ENCODE measurements at places on chromosomes 1 and 21.

DNA sequence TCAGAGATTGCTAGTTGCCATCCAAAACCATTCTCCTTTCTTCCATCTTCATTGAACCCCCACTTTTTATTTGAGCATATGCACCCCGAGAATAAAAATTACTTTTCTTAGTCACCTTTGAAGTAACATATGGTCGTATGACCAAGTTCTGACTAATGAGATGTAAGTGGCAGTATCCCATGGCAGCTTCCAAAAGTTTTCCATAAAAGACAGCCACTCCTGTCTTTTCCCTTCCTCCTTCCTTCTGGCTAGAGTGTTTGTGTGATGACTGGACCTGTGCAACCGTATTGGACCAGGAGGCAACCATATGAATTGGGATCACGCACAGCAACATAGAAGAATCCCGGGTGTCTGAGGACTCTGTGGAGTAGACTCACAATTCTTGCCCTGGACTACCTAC is 41.1 kb upstream of the CCSAP start:
- no peak for DNase-seq

GRCh38 chr1:41812051-41812450 is 106.7 kb downstream of the HIVEP3 start:
- peak; percentile 80 for DNase-seq

- no peak for DNase-seq
Measured at GRCh38 chr1:29521811-29522580, 285.7 kb downstream of the PTPRU start.

GRCh38 chr1:114502080-114502479 is 8.9 kb downstream of the TRIM33 start:
- DNase-seq: no peak

GRCh38 chr1:166089804-166090203 is 77.0 kb downstream of the FAM78B start:
- DNase-seq: no peak

DNA sequence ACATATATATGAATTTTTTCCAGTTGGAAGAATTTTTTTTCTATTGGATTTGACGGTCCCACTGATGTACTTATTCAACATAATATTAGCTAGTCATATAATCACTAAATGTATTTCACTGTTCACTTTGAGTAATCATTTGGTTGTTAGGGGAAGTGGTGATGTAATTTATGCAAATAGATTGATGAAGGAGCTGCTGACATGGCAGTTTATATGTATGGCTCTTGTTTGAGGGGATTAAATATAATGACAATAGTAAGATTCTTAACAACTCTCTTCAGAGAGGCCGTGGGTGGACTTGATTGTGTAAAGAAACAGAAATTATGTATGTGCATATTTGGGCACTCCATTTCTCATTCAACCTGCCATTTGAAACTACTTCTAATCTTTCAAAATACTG is 653.6 kb upstream of the ADGRL4 start:
- DNase-seq: no peak

DNA sequence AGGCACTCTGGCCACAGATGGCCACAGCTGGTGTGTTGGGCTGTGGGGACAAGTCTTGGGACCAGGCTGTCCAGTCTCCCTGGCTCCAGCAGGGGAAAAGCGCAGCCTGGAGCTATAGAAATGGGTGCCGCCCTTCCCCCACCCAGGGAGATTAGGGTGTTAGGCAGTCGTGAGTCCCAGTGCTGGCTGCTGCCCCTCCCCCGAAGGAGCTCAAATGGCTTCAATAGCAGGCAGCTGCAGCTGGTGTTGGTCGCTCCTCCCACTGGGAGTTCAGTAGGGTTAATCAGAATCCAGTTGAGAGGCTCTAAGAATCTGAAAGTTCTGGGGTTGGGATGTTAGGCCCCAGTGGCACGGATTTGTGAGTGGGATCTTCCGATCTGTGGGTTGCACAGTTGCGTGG is 595.6 kb upstream of the PKN2 start:
- no peak for DNase-seq

- peak; percentile 79 for DNase-seq
Measured at GRCh38 chr1:32953495-32953894, 11.1 kb downstream of the RNF19B start.

GRCh38 chr1:56825436-56825835 is 6.2 kb upstream of the FYB2 start:
- DNase-seq: no peak

DNA sequence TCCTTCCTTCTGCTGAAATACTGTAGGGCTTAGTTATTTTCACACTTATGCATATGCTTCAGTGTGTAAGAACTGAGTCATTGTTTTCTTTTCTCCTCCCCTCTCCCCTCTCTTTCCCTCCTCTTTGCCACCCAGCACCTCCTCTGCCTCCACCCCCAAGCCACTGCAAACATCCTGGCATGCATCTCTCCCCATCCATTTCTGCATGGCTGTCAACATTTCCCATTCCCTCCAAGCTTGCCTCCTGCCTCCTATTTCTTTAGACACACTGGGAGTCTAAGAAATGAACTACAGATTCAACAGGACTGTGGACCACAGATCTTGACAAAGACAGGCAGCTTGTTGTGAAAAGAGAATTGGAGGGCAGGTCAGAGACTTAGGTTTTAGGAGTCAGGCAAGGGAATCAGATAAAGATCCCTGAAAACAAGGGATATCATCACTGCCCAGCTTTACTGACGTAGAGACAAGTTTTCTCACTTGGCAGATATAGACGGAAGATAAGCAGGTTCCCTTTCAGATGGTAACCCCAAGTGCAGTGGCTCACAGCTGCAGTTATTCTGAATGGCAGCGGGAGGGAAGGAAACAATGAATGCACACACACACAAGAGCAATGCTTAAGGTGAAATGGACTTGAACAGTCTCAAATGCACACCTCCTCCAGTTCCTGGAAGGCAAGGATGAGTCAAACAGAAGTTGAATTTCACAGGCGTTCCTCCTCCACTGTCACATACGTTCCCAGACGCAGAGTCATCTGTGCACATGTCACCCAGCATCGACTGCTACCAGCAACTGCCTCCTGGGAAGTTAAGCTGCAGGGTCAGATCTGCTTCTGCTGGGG is 56.1 kb downstream of the HIVEP3 start:
- DNase-seq: peak; percentile 73

DNA sequence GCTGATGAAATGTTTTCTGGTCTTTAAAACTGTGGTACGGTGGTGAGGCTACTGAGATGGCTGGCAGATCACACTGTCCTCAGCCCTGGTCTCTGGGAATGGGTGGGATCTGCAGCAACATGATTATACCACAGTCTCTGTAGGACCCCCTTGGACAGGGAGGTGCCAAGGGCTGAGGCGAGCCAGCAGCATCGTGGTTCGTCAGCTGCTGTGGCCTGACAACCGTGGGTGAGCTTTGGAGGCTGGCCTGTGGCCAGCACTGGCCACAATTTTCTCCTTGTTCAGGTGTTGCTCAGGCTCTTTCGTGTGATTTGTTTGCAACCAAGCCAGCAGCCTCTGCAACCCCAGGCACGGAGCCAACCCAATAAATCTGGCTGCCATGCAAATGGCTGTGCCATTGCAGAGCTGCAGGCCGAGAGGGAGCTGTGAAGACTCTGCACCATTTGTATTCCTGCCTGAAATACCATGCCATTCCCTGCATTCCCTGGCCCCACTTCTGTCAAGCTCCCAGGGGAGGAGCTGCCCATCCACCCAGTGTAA is 70.9 kb downstream of the PCP4 start:
- no peak for DNase-seq

DNA sequence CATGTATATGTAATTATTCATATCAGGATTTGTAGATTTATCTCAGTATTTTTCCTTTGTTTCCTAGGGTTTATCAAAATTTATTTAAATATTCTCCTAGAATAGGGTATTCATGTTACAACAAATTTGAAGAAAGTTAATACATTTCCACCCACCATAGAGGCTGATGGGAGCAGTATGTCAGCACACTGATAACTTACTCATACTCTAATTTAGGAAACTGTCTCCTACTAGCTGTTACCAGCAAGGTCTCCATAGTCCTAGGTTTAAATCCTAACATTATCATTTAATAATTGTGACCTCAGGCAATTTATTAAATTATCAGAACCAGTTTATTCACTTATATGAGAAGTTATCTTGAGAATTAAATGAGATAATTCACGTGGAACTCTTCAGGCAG is 127.0 kb downstream of the USP25 start:
- DNase-seq: no peak

DNA sequence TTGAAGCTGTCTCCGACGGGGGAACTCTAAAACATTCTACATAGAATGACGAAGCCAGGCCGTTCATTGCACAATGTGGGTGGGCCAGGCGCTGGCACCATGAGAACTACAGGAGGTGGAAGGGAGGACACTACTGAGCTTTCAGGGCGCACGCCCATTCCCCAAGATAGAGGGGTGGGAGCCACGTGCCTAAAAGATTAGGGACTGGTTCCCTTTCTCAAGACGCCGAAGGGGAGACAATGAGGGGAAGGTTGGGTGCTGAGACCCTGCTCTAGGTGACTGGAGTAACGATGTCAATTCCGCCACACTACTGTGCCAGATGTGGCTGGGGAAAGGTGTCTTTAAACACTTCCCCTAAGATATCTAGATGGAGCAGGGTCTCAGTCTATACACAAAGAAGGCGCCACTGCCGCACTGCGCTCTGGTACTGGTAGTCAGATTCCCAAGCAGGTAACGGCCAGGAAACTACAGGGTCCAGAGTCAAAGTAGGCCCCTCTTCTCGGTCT is 782 bp downstream of the CSDE1 start:
- peak; percentile 6 for DNase-seq

DNA sequence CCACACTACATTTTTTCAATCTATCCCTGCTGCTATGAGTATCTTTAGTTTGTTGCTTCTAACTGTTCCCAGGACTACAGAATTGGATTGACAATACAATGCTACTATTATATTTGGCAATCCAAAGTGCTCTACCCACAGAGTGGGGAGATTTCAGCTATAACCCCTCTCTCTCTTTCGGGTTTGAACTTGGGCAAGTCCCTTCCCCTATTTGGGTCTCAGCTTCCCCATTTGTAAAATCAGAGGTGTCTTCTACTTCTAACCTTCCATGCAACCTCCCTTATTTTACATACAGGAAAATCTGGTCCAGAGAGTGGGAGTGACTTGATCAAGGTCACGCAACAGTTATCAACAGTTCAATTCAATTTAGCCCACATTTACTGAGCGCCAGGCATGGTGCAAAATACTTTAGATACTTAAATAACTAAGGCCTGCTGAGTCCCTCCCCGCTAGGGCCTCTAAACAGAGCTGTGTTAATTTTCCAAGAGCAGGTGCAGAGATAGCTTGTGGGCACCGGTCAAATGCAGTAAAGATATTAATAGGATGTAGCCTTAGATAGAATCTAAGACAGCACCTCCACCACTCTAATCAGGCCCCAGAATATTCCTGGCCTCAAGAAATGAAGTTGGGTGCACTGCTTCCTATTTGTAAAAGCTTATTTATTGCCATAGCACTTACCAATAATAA is 9.4 kb upstream of the GPX7 start:
- no peak for DNase-seq

GRCh38 chr1:59885160-59885832 is 41.3 kb downstream of the CYP2J2 start:
- DNase-seq: no peak

- DNase-seq: no peak
Measured at GRCh38 chr1:2050461-2050792, 216 bp downstream of the PRKCZ start.

- no peak for DNase-seq
Measured at GRCh38 chr1:178122283-178122682, 28.4 kb downstream of the RASAL2 start.

DNA sequence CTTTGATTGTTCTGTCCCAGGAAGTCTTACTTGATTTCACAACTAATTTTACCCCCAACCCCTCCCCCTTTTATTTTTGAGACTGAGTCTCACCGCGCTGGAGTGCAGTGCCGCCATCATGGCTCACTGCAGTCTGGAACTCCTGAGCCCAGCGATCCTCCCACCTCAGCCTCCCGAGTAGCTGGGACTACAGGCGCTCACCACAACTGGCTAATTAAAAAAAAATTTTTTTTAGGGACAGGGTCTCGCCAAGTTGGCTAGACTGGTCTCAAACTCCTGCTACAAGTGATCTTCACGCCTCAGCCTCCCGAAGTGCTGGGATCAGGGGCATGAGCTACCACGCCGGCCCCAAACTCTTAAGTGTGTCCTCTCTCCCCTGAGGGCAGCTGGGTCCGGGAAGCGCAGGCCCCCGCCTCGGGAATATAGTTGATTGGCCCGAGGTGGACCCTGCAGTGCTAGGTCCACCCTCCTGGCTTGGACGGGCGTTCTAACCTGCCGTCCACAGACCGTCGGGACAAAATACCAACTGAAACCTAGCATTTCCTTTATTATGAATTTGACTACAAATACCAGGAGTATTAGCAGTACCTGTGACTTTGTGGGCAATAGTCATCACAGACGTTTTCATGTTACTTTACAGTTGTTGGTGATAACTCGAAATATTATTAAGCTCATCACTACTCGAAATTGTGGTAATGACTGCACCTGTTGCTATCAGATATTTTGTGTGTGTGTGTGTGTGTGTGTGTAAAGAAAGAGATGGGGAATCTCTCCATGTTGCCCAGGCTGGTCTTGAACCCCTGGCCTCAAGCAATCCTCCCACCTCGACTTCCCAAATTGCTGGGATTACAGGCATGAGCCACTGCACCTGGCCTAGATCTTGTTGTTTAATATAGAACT is 642 bp upstream of the PARP1 start:
- DNase-seq: no peak

- no peak for DNase-seq
Measured at GRCh38 chr1:115428256-115428655, 90.2 kb upstream of the NGF start.

GRCh38 chr21:29827236-29827635 is 112.6 kb downstream of the GRIK1 start:
- no peak for DNase-seq

DNA sequence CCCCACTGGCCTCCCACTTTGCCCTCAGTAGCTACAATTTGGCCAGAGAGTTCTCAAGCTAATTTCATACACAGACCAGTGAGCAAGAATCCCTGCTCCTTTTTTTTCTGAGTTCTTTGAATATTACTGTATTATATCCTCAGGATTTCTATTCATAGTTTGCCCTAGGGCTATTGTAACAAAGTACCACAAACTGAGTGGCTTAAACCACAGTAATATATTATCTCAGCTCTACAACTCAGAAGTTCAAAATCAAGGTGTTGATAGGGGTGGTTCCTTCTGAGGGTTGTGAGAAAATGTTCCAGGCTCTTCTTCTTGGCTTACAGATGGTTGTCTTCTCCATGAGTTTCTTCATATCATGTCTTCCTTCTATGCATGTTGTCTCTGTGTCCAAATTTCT is 289.4 kb upstream of the ESRRG start:
- DNase-seq: no peak

GRCh38 chr1:160522622-160523345 is at the start of gene SLAMF6:
TSS of gene SLAMF6 (minus strand) at chr1:160523255. CDS start at chr1:160523192, 63 bp downstream.
- DNase-seq: no peak

DNA sequence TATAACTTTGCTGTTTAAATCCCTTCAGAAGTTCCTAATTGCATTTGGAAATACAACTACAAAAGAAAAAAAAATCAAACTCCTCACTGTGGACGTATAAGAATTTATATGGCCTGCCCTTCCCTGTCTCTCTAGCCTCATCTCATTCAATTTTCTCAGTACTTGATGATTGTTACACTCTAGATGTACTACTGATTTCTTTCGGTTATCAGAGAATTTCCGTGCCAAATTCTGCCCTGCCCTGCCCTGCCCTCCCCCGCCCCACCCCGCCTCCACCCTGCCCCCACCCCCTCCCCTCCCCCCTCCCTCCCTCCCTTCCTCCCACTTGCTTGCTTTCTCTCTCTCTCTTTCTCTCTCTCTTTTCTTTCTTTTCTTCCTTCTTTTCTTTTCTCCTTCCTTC is 71.7 kb upstream of the MPC2 start:
- no peak for DNase-seq

- DNase-seq: peak; percentile 91
Measured at GRCh38 chr1:201593200-201593921, 54.4 kb downstream of the NAV1 start.
